Bone marrow (tissue), 2 donors: ENCODE measurements at places on chromosomes 12 and 14.

GRCh38 chr12:118377021-118377883 is 897 bp downstream of the SUDS3 start:
- DNase-seq, result no peak

DNA sequence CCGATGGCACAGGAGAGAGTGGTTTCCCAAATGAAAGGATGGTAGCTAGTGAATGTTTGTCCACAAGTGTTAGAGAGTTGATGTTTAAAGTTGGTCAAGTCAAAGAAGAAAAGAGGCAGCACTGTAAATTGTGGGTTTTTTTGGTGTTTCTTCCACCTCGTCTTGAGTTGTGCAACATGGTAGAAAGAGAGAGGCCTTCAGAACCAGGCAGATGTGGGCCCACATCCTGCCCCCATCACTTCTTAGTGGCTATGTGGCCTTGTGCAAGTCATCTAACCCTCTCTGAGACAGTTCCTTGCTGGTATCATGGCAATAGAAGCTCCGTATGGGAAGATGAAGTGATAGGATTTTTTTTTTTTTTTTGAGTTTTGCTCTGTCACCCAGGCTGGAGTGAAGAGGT is 60.8 kb downstream of the NDUFA12 start:
- DNase-seq, result no peak

GRCh38 chr12:125564753-125565152 is 499.5 kb downstream of the AACS start:
- no peak for DNase-seq

DNA sequence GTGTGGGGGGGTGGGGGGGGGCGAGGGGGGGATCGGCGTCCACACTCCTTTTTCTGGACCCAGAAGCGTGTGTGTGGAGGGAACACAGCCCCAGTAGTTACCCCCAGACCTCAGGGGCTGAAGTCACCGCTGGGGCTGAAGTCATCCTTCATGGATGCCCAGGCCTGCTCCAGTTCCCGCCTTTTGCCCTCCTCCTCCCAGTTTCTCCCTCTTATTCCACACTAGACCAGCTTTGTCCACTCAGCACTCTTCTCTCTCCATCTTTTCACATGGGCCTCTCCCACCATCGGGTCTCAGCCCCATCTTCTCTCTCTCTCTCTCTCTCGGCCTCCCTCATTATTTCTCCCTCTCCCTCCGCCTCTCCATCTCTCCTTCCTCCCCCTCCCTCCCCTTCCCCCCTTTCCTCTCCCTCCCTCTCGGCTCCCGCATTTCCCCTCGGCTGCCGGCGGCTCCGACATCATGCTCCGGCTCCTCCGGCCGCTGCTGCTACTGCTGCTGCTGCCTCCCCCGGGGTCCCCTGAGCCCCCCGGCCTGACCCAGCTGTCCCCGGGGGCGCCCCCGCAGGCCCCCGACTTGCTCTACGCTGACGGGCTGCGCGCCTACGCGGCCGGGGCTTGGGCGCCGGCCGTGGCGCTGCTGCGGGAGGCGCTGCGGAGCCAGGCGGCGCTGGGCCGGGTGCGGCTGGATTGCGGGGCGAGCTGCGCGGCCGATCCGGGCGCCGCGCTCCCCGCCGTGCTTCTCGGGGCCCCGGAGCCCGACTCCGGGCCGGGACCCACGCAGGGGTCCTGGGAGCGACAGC is at the start of gene P3H3:
TSS of gene P3H3 (plus strand) at position 426 of the 799 bp plus-strand sequence. CDS start at position 460, 34 bp downstream.
- no peak for DNase-seq

DNA sequence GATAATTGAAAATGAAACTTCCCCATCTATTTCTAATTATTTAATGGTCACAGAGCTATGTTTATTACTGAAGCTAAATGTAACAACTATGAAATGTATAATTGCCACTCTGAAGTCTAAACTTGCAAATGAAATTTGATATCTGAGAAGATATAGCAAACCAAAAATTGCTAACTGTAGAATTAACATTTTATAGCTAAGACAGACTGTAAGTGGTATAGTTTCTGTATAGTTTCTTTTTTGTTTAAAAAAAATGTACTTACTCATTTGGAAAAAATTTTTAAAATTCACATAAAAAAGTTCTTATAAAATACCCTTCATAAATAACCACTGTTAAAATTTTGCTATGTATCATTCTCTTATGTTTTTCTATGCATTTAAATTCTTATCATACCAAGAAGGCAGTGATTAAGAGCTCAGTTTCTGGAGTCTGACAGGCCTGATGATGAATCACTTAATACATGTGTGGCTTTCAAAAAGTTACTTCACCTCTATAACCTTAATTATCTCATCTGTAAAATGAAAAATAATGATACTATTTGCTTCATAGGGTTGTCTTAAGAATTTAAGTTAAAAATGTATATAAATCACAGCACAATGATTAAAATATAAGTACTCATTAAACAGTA is 214.7 kb upstream of the GARIN2 start:
- no peak for DNase-seq

GRCh38 chr12:43621262-43621661 is 69.3 kb upstream of the ADAMTS20 start:
- DNase-seq, result no peak

DNA sequence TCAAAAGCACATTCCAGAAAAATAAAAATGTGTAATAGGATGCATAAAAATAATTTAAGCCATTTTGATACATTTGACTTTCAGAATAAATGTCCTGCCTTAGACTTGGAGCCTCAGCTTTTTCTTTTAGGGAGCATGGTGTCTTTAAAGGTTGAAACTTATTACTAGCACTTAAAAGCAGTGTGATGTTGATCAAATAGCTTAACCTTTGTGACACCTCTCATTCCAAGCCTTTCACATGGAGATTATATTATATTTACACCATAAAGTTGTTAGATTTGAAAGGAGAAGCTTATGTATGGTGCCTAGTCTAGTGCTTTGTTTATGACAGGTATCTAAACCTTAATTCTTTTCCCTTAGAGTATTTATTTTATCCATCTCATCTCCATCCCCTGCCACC is 61.9 kb downstream of the KTN1 start:
- no peak for DNase-seq

DNA sequence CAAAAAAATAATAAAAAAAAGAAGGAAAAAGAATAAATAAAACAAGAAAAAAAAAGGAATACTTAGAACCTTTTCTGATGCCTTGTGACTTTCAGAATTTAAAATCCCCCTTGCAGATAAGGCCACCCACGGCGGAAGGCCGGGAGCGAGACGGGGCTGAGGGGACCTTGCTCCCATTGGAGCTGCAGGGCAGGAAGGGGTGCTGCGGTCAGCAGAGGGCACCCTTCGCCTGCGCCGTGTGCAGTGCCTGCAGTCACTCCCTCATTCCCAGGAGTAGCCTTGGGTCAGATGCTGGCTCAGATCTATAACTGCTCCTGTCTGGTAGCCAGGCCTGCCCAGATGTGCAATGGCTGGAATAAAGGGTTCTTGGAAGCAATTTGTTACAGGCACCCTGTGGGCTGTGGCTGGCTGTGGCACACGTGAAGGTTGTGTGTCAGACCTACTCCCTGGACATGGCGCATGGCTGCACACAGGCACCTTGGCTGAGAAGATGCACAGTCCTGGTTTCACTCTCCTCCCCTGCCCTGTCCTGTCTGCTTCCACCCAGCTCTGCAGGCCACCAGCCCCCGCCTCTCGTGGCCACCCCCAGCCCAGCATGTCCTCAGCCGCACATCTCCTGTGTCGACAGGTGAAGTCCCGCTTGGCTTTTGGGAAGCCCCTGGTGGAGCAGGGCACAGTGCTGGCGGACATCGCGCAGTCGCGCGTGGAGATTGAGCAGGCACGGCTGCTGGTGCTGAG is 13.4 kb upstream of the ALDH2 start:
- DNase-seq, result no peak

DNA sequence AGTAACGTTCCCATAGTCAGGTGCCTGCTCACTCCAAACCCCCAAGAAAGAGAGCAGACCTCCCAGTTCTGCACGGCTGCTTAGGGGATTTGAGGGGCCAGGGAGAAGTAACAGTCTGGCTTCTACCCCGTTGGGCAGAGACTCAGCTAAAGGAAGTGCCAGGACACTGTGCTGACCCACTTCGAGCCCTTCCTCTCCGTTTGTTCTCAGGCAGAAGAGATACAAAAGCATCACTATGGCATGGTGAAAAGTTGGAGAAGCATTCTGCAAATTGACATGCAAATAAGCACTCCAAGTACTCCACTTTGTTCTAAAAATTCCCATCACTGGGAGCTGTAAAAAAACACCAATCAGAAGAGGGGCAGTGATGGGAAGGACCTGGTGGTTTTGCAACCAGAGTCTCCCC is 239.1 kb downstream of the EGLN3 start:
- no peak for DNase-seq

DNA sequence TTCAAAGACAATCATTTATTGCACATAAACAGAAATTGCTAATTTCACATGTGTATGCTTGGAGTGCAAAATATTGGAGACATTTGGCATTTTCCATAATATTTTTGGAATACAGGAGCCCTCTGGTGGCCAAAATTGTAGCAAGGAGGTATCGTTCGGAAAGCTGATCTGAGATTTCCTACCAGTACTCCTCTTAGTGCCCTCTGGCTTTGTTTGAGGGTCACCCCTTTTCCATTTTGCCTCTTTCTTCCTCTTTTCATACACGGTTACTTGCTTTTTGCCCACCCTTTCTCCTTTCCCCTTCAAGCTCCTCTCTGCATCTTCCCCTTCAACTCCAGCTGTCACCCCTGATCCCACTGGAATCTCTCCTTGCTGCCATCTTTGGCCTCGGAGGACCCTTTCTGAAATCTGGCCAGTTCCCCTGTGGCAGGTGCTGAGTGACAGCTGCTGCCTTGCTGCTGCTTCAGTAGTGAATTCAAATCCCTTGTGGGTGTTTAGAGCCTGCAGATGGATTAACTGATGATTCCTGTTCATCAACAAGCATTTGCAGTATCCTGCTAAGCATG is 164.6 kb upstream of the PARP11 start:
- DNase-seq, result no peak

GRCh38 chr14:100654025-100654813 is 67.0 kb upstream of the BEGAIN start:
- DNase-seq, result no peak

DNA sequence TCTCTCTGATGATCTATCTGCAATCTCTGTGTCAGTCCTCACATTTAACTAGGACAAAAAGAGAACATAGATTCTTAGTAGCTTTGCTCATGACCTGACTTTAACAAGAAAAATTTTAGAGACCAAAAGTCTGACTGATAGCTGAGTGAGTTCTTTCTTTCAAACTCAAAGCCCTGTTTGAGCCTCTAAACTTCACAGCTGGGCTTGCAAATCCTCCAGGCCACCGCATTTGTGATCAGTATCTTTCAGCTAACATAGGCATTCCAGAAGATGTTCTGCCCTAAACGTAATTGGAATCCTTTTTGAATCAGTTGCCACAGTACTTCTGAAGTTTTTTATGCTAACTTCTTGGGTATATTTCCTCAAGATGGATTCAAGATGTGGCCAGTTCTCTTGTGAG is 459.0 kb downstream of the DPF3 start:
- no peak for DNase-seq

DNA sequence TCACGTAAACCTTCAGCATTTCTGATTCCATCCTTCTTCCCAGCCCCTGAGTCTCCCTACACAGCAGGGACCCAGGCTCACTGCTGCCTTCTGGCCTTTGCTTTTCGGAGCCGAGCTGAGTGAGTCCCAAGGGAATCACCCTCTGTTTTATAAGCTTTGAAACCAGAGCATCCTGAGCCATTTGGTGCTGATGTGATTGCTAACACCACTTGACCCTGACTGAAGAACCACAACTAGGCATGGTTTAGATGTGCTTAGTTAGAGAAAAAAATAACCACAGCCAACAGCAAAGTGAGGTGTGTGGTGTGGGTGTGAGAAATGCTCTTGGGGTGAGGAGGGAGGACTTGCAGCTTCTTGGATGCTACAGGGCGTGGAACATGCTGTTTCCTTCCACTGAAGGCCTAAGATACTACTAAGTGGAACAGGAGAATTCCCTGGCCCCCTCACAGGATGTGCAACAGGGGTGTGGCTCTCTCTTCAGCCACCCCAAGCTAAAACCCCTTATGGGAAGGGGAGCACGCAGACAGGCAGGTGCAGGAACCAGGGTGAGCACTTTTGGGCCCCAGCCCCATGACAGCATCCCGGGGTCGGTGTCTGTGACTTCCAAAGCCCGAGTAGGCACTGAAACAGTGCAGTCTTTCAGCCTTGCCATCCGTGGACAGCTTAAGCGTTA is at the start of gene TC2N:
TSS of gene TC2N (minus strand) at position 221 of the 673 bp plus-strand sequence. CDS start 53,767 bp downstream, outside the sequence.
- no peak for DNase-seq

DNA sequence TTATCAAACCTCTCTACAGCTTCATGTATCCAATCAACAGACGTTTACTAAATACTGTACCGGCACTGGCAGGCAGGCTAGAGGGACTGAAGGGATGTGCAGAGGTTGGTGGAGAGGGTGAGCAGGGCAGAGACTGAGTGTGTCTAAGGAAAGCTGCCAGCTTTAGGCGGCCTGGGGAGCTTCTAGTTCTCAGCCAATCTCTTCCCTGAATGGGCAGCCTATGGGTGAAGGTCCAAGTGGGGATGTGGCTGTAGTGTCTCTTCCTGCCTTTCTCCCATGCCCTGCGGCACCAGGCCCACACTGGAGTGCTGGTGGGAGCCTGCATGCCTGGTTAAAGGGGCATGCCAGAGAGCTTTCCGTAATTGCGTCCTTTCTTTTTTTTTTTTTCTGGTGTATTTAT is 239.8 kb downstream of the CACNA1C start:
- no peak for DNase-seq

- no peak for DNase-seq
These were observed 1242.2 kb upstream of the TMEM132C start for GRCh38 chr12:127024791-127025190.

- no peak for DNase-seq
These were observed 218.5 kb downstream of the PHETA1 start for GRCh38 chr12:111150360-111150759.

DNA sequence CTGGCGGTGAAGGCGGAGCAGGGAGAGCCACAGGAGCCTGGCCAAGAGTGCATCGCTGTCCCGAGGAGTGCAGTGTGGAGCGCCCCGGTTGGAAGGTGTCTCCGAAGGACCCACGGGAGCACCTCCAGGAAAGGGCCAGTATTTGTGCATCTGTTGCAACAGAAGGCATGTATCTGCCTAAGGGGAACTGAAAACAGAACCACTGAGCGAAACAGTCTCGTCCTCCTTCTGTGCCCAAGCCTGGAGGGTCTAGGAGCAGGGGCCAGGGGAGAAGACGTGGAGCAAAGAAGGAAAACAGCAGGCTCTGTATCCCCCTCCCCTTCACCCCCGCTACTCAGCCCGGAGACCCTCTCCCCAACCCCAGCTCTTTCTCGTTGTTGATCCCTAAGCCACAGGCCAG is 5.3 kb upstream of the LRRC10 start:
- no peak for DNase-seq

DNA sequence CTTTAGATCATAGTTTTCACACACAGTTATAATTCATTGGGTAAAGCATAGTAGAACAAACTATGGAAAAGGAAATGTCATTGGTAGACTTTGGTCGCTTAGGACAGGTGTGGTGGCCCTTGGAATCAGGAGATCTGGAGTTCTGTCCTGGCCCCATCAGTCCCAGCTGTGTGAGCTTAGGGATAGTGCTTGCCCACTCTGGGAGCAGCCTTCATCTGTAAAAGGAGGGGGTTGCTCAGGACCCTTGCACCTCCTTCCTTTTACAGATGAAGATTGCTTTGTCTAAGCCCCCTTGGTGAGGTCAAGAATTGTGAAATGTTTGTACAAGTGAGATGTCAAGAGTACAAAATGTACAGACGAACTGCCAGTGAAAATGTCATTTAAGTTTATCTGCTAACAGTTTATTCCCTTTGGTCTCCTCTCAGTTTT is 93.2 kb downstream of the BORCS5 start:
- DNase-seq, result no peak

GRCh38 chr12:24756479-24757024 is 192.3 kb downstream of the BCAT1 start:
- DNase-seq, result no peak

- DNase-seq, result no peak
These were observed 2.7 kb upstream of the CLECL1 start for GRCh38 chr12:9735601-9736000.

- no peak for DNase-seq
These were observed 127.3 kb upstream of the CCND2 start for GRCh38 chr12:4145990-4146859.
